Renal cortical epithelial cell (primary cell): ENCODE measurements at places on chromosomes 3 and 15. TPM values are rescaled to one million over a fixed set of nuclear protein-coding genes. Genes with fewer than 3 reads are reported as not detected.

The VGLL3 gene
- total RNA-seq = 0.99 and 16.0 TPM in 2 replicates

The SIAH2 gene
- 33.7 and 34.7 TPM in 2 replicates for total RNA-seq

The LRRC15 gene
- total RNA-seq = not detected in 2 replicates

The CHAC1 gene
- 10.8 and 11.1 TPM in 2 replicates for total RNA-seq

The TP63 gene
- total RNA-seq = under 0.01 and 0.52 TPM in 2 replicates

The MYLK gene
- 112 and 722 TPM in 2 replicates for total RNA-seq

The FANCD2OS gene
- not detected in 2 replicates for total RNA-seq

The MAP4 gene
- 68.1 and 192 TPM in 2 replicates for total RNA-seq

The TGFBR2 gene
- total RNA-seq = 63.4 and 258 TPM in 2 replicates
